ENCODE measurements at places on chromosomes 2 and 18.

- DNase-seq, result no peak
These were observed 6.2 kb upstream of the GPR155 start for GRCh38 chr2:174492963-174493431.

GRCh38 chr18:58516514-58517285 is 112.2 kb downstream of the ALPK2 start:
- no peak for DNase-seq

DNA sequence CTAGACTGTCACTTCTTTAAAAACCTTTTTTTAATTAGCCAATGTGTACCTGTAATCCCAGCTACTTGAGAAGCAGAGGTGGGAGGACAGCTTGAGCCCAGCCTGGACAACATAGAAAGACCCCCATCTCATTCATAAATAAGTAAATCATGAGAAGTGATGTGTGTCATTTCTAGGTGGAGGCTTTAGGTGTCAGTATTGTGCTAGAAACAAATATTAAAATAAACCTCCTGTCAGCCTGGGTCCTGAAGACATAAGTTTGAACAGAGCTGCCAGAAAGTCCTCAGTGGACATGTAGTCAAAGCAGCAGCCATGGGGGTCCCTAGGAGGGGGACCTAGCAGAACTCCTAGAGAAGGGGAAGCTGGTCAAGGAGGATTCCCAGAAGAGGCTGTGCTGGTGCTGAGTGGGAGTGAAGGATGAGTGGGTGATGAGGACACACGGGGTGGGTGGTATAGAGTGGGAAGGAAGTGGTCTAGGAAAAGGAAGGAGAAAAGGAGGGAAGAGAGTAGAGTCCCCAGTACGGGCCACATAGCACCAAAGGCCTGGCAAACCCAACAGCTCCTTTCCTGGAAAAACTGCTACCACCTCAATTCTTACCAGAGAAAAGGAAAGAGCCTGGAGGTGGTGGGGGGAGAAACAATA is 316.6 kb upstream of the NCKAP5 start:
- no peak for DNase-seq

DNA sequence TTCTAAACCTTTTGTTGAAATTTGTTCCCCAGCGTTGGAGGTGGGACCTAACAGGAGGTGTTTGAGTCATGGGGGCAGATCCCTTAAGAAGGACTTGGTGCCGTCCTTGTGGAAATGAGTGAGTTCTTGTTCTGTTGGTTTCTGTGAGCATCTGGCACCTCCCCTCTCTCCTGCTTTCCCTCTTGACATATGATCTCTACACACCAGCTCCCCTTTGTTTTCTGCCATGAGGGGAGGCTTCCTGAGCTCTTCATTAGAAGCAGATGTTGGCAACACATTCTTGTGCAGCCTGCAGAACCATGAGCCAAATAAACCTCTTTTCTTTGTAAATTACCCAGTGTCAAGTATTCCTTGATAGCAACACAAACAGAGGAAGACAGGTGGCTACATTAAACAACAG is 23.8 kb downstream of the NABP1 start:
- DNase-seq, result no peak

DNA sequence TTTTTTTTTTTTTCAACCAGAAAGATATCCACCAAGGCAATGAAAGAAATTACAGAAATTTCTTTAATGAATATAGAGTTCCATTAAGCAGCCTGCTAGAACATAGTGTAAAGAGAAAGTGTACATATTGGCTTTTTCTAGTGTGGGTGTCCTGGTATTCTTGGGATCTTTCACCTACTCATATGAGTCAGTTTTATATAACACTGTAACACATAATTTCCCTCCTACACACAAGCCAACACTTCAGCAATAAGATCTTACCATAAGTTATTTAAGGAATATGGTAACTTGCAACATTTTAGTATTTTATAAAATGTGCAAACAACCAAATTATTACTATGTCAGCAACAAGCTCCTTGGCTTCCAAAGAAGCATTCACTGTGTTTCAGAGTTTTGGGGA is 59.9 kb downstream of the ZRANB3 start:
- DNase-seq, result no peak

- no peak for DNase-seq
These were observed 61.1 kb downstream of the POLR1A start for GRCh38 chr2:86044614-86045013.

DNA sequence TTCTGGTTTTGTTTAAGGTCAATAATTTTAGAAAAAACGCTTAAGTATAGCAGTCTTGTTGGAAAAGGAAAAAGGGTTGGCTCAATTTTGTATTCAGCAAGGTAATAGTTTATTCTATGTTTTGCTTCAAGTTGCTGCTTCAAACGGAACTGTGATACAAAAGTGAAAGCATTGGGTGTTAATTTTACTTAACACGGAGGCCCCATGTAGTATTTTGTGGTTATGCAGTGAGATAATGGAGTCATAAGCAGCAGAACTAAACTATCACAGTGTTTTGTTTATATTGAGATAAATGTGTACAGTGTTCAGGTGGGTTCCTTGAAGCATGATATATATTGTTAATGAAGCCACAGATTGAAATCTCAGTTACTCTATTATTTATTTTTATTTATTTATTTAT is 67.0 kb upstream of the LYPD6B start:
- DNase-seq, result no peak
